ENCODE measurements at places on chromosomes 13 and 19.

- DNase-seq: no peak
Observed at GRCh38 chr19:16115301-16116039, 3.8 kb downstream of the RAB8A start.

- DNase-seq: no peak
Observed at GRCh38 chr19:7691497-7691896, 10.4 kb downstream of the FCER2 start.

- no peak for DNase-seq
Observed at GRCh38 chr13:92017737-92018136, 619.3 kb downstream of the GPC5 start.

- DNase-seq: no peak
Observed at GRCh38 chr13:43657485-43657884, 129.3 kb downstream of the ENOX1 start.

DNA sequence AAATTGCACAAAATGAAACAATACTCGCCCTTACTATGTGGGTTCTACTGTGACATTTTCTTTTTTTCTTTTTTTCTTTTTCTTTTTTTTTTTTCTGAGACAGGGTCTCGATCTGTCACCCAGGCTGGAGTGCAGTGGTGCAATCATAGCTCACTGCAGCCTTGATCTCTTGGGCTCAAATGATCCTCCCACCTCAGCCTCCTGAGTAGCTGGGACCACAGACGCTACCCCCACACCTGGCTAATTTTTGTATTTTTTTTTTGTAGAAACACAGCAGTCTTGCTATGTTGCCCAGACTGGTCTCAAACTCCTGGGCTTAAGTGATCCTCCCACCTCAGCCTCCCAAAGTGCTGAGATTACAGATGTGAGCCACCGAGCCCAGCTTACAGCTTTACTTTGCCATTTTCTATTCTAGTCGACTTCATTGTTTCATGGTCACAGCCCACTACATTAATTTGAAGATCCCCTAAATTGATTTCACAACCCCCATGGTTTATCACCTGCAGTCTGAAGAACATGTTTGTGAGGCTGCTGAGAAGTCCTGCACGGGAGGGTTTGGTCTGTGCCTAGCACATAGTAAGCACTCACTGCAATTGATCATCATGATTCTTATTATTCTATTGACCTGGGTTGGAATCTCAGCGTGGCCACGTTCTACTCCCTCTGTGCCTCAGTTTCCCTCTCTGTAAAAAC is 3.8 kb downstream of the BCL3 start:
- no peak for DNase-seq

DNA sequence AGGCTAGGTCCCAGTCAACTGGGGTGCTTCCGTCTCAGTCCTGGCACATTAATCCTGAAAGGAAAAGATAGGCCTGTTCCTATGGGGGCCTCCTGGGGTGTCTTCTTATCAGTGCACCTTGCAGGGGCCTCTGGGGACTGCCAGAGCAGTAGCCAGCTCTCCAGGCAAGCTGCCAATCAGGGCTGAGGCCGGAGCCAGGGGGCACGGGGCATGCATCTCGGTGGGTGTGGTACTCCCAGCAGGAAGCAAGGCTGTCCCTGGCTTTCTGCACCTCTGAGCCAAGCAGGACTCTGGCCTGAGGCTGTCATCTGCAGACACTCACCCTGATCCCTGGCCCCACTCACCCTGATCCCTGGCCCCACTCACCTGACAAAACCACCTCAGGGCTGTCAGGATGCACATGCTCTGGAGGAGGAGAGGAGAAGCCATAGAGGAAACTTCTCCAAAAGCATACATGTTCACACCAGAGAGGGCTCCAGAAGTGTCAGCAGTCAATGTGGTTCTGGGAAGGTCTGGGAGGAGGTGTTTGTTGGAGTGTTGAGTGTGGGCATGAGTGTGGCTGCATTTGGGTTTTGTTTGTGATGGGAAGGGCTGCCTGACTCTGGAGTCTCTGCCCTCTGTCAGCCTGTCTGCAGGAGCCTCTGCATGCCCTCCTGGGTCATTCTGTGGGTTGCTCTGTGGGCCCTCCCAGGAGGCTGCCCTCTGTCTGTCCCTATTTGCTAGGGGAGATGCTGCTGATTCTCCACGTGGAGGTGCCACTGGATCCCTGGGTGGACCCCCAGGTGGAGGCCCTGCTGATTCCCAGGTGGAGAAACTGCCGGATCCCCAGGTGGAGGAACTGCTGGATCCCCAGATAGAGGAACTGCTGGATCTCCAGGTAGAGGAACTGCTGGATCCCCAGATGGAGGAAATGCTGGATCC is 22.7 kb upstream of the KCTD15 start:
- DNase-seq: no peak

Data from Calu3 (cell line).